ENCODE measurements at places on chromosomes 12 and 14. TPM values are rescaled to one million over a fixed set of nuclear protein-coding genes. Genes with fewer than 3 reads are reported as not detected.

Gene KLRC4
- total RNA-seq = not detected

Gene CLEC2A
- total RNA-seq = not detected

Gene TNFRSF1A
- 181 TPM for total RNA-seq

Gene IKBIP
- total RNA-seq = 48.9 TPM

Gene TAS2R19
- not detected for total RNA-seq

Gene PLEKHG7
- total RNA-seq = not detected

Gene HOXC5
- total RNA-seq = not detected

DNA sequence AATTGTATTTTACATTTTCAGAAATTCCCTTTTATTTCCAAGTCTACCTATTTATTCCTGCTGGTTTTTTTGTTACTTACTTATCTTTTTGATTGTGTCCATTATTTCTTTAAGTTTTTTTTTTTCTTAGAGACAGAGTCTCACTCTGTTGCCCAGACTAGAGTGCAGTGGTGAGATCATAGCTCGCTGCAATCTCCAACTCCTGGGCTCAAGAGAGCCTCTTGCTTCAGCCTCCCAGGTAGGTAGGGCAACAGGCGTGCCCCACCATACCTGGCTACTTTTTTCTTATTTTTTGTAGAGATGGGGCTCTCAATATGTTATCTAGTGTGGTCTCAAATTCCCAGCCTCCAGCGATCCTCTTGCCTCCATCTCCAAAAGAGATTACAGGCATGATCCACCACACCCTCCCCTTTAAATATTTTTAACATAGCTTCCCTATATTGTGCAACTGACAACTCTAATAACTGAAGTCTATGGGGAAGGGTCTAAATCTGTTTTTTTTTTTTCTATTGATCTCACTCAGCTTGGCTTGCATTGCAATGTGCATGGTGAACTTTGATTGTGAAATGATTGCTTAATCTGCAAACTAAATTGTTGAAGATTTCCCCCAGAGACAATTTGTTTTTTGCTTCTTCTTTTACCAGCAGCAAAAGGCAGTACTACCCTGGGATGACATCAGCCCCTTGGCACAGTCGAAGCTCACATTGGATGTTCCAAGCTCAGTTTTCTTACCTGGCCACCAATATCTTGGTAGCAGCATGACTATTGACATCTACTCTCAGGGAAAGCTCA lies 25.7 kb upstream of the COCH start:
- no peak for DNase-seq

DNA sequence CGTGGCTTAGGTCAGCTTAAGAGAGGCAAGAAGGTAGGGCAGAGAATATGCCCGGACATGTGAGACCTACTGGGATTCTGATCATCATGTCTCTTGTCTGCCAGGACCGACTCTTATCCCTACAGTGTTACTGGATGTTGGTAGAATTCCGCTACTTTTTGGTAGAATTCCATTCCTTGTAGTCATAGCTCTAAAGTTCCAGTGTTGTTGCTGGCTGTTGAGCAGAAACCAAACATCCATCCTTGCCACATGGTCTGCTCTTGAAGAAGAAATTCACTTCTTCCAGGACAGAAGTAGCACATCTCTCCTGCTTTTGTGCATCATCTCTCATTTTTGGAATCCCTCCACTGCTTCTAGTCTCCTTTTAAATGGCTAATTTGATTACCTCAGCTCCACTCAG lies 453.7 kb downstream of the RPL10L start:
- DNase-seq = no peak

DNA sequence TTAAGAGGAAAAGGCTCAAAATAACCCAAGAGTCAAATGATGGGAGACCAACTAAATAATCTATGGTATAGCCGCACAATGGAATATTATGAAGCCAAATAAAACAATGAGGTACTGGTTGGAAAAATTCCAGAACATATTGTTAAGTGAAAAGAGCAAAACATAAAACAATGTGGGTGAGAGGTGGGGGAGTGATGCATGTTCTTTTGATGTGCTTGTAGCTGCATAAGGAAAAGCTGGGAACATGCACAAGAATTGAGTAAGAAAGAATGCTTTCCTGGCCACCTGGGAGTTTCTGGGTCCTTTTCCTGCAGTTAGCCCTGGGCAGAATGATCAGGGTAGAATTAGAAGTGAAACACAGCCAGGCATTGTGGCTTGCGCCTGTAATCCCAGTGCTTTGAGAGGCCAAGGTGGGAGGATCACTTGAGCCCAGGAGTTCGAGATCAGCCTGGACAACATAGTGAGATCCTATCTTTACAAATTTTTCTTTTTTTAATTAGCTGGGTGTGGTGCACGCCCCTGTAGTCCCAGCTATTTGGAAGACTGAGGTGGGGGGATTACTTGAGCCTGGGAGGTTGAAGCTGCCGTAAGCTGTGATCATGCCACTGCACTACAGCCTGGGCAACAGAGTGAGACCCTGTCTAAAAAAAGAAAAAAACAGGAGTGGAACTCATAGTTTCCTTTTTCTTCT lies 7.9 kb downstream of the ABCB9 start:
- DNase-seq = no peak

GRCh38 chr14:54489731-54490444 lies 1.1 kb upstream of the GMFB start:
- no peak for DNase-seq

- peak; percentile 19 for DNase-seq
Observed at GRCh38 chr14:77582511-77582910, 33.9 kb downstream of the SPTLC2 start.

- no peak for DNase-seq
Observed at GRCh38 chr14:24996930-24997725, 52.8 kb downstream of the STXBP6 start.

DNA sequence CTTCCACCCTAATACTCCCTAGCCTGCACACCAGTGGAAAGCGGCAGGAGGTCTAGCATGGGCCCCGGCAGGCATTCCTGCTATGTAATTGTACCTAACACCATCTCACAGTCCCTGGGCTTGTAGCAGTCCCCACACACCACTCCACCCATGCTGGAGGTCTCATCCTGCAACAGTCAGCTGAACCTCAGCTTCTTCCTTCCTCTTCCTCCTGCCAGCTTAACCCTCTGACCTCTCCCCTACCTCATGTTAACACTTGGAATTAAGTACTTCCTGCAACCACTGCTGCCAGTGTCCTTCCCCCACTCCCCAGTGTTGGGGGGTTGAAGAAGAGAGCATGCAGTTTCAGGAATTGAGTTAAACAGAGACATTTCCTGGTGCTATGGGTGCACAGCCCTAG lies 7.6 kb downstream of the ADCY4 start:
- DNase-seq = no peak

GRCh38 chr14:73717266-73717665 lies 3.1 kb upstream of the PNMA1 start:
- no peak for DNase-seq

- peak; percentile 57 for DNase-seq
Observed at GRCh38 chr14:56004786-56005185, 113.4 kb upstream of the PELI2 start.

GRCh38 chr12:92042791-92043531 lies 102.7 kb downstream of the BTG1 start:
- no peak for DNase-seq

DNA sequence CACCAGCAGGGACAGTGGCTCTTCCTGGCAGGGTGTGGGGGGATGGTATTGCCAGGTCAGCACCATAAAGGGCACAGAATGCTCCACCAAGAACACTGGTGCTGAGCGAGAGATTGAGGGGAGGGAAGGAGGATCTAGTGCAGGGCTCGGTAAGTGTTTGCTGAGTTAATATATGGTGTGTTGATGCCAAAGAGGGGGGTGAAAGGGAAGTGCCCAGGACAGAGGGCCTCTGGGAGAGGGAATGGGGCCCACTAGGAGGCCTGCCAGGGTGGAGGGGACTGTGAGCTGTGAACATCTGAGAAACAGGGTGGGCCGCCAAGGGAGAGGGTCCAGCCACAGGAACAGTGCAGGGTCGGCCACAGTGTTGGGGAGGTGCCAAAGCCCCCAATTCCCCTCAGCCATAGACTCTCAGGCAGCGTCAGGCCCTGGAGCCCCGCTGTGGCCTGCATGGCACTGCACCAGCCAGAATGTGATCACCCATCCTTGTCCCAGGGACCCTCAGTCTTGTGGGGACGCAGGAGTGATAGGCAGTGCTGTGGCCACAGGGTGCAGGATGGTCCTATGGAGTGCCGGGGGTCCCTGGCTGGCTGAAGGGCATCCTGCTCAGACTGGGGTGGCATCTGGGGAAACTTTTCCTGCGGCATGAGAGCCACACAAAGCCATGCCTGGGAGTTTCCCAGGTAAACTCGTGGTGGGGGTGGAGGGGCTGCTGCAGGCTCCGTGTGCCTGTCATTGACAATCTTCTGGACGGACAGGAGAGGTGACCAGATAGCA lies 11.9 kb downstream of the RIN3 start:
- DNase-seq = no peak

- peak; percentile 98 for DNase-seq
Observed at GRCh38 chr12:120231316-120232011, 30.6 kb upstream of the RPLP0 start.

GRCh38 chr14:28344381-28344780 lies 422.2 kb upstream of the FOXG1 start:
- DNase-seq = no peak

- no peak for DNase-seq
Observed at GRCh38 chr12:104079024-104079423, 14.7 kb downstream of the HCFC2 start.

DNA sequence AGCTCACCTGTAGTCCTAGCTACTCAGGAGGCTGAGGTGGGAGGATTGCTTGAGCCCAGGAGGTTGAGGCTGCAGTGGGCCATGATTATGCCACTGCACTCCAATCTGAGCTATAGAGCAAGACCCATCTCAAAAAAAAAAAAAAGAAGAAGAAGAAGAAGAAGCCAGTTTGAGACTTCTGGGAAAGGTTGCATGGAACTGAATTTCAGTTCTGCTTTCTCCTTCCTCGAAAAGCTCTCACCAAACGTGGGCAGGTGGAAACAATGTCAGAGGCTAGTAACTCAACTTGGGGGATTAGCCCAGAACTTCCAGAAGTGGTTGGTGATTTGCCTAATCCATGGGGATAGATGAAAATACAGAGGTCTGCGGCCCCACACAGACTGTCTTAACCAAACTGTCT lies 18.7 kb downstream of the FLVCR2 start:
- no peak for DNase-seq

DNA sequence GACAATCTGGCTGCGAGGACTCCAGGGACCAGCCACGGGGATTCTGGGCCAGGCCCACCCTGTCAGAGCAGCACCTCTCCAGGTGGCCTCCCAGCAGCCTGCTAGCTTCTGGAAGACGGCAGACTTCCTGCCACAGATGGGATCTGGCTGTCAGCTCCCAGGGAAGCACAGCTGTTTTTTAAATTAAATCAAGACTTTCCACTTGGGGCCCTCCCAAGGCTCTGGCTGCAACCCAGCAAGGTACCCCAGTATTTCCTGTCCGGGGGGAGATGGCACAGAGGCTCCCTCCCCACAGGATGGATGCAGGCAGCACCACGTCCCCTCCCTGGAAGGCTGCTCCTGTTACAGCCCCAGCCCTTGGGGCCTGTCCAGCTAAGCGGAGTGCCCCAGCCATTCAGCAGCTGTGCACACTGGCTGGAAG lies 56.9 kb downstream of the ACTN1 start:
- DNase-seq = no peak

GRCh38 chr14:55904086-55904485 lies 214.1 kb upstream of the PELI2 start:
- DNase-seq = no peak

GRCh38 chr14:55221968-55222367 lies 30.6 kb upstream of the DLGAP5 start:
- DNase-seq = no peak

- DNase-seq = no peak
Observed at GRCh38 chr12:41515953-41516352, 327.8 kb downstream of the PDZRN4 start.

- DNase-seq = peak; percentile 1
Observed at GRCh38 chr14:67050896-67051295, 138.3 kb upstream of the GARIN2 start.

DNA sequence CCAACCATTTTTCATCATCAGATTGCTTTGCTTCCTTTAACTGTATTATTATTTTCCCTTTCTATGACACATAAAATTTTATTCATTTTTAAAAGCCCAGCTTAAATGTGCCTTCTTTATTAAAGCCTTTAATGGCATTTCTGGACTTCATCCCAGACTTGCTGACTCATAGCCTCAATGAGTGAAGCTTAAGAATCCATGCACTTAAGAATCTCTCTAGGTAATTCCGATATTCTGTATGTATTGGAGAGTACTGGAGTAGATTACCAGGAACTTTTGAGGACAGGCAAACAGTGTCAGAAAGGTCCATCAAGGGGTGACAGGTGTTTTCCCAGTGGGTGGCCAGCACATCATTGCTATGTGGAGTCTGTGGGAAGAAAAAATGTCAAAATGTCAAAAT lies 107.9 kb downstream of the PTPRQ start:
- DNase-seq = peak; percentile 71

DNA sequence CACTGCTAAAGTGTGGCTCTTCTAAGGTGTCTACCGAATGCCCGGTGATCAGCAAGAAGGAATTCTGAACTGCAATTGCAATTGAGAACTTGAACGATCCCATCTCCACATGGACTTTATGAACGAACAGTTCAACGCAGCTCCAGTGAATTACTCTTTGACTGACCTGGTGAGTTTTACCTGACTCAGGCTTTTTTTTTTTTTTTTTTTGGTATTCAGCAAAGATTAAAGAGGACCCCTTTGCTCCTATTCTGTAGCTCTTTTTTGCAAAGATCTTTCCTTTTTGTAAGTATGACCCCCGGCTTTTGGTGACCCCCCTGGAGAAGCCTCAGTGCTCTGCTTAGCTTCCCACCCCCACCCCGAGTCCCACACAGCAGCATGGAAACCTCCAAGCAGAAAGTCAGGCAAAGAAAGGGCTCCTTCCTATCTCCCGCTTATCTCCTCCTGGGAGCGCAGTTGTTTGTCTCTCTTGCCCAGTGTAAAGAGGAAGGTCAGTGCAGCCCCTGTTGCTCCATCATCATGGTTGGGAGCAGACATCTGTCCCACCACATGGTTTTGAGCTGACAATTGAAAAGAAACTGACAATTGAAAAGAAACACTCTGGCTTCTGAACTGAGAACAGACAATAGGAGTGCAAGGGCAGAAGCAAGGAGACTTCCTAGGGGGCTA lies 72.1 kb upstream of the DIO3 start:
- no peak for DNase-seq

- no peak for DNase-seq
Observed at GRCh38 chr14:68767248-68767645, 25.6 kb downstream of the ZFP36L1 start.

DNA sequence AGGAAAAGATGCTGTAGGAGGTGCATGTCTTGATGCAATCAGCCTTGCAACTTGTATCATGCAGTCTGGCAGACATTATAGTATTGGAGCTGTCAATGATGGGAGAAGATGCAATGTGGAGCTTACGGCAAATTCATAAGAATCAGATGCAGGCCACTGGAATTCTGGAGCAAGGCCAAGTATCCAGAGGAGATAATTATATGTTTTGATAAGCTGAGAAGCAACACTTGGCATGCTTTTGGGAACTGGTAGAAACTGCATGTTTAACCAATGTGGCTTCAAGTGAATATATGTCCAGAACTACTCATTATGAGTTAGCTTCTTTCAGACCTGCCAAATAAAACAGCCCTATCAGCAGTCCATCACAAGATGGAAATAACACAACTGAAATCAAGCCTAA lies 249.1 kb upstream of the PPFIA2 start:
- no peak for DNase-seq

Data from MG63 (cell line).